Fibroblast of the aortic adventitia (primary cell): ENCODE measurements at places on chromosomes 4 and X. TPM values are rescaled to one million over a fixed set of nuclear protein-coding genes. Genes with fewer than 3 reads are reported as not detected.

The PPP4R3C gene
- total RNA-seq: not detected in 2 replicates

The SHROOM3 gene
- total RNA-seq: 1.6 and 18.0 TPM in 2 replicates

The USP17L19 gene
- not detected in 2 replicates for total RNA-seq

The IL21 gene
- not detected in 2 replicates for total RNA-seq

The PCDH11X gene
- under 0.01 TPM in 1 of 2 replicates, not detected in the other for total RNA-seq

The CDS1 gene
- total RNA-seq: 0.36 and 0.57 TPM in 2 replicates

The AMER1 gene
- 2.0 and 3.6 TPM in 2 replicates for total RNA-seq

The PI4K2B gene
- 21.2 and 34.3 TPM in 2 replicates for total RNA-seq

The ASIC5 gene
- not detected in 2 replicates for total RNA-seq

The BGN gene
- total RNA-seq: 12.3 and 133 TPM in 2 replicates

DNA sequence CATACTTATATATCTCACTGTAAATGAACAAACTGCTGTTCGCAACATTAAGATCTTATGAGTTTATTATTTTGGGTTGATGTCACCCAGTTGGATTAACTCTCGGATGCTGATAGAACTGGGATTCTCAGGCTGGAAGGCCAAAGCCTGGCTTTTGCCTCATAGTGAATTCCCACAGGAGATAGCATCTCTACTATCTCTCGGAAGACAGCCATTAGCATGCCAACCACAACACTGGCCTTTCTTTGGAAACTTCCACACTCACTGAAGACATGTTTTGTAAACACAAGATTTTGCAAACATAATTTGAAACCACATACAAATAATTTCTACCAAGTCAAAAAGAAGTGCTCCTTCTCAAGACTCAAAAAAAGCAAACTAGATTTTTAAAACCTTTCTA lies 4.5 kb upstream of the ATP6AP2 start:
- DNase-seq: no peak

DNA sequence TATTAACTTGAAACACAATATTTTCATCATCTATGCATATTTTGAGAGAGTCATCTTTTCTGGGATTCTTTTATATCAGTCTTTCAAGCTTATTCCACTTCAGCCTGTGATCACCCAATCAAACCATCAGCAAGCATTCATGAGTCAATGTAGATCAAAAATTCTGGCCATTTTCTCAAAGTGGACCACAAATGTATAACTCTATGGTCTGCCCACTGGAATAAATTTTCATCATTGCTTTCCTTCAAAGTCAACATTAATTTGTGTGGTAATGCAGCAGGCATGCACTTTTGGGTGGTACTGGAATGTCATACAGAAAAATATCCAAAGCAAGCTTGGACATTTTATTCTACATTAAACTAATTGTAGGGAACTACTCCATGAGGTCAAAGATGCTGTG lies 1013.0 kb downstream of the STIM2 start:
- DNase-seq: no peak

DNA sequence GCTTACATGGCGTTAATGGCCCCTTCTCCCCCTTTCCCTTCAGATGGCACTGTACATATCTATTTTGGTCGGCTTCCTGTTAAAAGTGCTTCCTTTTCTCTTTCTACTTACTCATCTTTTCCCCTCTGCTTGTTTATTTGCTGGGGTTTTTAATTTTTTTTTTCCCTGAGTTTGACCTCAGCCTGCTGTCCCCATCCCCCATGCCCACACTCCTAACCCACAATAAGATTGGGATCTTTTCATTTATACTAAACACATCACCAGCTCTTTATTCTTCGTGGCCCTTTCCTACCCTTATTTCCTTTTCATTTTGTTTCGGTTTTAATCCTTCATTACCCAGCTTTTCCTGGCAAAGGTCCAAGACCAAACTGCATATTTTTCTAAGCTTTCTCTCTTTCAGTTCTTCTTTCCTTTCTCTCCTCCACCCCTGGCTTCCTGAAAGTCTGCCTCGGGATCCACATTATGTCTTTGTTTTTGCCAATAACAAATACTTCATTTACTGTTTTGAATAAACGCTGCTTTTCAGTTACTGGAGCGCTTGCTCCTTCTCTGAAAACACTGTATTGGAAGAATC lies 152.0 kb upstream of the USP9X start:
- peak; percentile 61 for DNase-seq

- DNase-seq: no peak
Measured at GRCh38 chr4:17558941-17559708, 17.9 kb upstream of the LAP3 start.

DNA sequence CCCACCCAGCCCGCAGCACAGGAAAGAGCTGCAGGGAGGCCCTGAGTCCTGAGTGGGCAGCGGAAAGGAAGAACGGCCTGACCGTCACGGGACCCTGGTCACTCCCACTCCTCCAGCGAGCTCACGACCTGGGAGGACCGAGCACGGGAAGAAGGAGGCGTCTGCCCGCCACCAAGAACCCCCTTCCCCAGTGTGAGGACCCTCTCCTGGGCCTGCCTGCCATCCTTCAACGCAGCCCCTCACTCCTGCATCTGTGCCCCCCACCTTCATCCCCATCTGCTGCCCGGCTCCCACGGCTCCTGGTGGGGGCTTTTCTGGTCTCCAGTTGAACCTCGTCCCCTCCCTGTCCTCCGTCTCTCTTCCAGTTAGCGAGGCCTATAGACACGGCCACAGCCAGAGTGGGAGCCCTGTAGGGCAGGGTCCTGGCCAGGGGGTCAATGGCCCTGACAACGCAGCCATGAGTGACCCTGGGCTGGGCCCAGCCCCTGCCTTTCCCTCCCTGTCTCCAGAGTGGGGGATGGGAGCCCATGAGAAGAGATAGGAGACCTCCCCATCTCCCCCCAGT lies 41.3 kb upstream of the MXD4 start:
- DNase-seq: no peak

- no peak for DNase-seq
Measured at GRCh38 chr4:150355858-150356455, 226.0 kb upstream of the MAB21L2 start.

- DNase-seq: no peak
Measured at GRCh38 chrX:121782544-121782943, 735.1 kb downstream of the GLUD2 start.

- DNase-seq: no peak
Measured at GRCh38 chr4:180564026-180564425, 1679.2 kb upstream of the TENM3 start.

GRCh38 chr4:121050300-121050699 lies 22.0 kb downstream of the NDNF start:
- peak; percentile 27 for DNase-seq

GRCh38 chrX:44155126-44155525 lies 181.9 kb upstream of the NDP start:
- DNase-seq: no peak

DNA sequence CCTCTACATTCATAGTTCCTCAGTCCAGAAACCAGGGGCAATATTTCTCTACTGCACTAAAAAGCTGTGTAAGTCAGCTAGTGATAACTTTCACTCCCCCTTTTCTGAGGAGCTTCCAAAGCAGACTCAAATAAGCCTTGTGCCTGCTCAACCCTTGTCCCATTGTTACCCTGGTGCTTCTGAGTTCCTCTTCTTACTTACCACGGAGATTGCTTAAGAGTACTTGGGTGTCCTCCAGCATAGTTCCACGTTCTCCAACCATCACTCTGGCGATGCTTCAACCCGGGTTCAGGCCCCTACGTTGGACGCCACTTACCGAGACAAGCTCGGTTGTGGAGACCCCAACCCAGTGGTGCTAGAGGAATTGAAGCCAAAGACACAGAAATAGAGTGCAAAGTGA lies 71.6 kb downstream of the ADAM29 start:
- DNase-seq: no peak

DNA sequence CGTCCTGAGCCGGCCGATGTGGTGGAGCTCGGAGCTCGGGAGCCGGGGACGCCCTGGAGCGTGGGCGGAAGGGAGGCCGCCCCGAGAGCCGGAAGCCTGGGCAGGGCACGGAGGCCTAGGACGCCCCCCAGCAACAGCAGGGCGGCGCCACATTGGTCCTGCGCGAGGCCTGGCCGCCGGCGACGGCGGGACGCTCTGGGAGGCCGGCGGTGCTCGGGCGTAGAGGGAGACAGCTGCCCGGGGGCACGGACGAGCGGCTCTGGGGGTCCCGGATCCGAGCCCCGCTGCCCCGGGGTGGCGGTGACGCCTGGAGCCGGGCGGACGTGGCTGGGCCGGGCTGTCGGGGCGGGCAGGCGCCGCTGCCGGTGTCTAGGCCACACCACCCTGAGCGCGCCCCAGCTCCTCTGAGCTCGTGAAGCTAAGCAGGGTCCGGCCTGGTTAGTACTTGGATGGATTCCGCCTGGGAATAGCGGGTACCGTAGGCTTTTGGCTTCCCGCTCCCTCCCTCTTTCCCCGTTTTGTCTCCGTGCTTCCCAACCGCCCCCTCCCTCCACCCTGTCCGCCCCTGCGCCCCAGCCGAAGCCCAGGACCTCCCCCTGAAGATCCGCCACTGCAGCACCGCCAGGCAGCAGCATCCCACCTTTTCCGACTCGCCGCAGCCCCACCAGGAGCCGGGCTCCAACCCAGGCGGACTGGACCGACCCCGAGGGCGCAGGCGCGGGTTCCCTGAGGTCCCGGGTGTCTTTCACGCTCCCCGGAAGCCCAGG lies 12.1 kb downstream of the FRG2 start:
- DNase-seq: no peak

DNA sequence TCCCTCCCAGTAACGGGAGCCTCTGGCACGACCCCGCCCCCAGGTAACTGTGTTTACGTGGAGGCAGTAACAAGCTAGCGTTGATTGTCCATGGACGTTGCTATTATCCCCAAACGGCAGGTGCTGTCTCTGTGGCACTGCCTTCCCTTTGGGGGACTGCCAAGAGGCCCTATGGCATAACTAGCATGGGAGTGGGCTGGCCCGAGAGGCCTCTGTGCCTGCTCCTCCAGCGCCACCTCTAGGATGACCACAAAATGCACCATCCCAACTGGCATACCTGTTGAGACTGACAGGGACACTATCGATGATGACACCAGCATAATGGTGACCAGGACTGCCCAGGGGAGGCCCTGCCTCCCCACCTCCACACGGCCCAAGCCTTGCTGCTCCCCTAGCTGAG lies 1.5 kb downstream of the SRPK3 start:
- no peak for DNase-seq

DNA sequence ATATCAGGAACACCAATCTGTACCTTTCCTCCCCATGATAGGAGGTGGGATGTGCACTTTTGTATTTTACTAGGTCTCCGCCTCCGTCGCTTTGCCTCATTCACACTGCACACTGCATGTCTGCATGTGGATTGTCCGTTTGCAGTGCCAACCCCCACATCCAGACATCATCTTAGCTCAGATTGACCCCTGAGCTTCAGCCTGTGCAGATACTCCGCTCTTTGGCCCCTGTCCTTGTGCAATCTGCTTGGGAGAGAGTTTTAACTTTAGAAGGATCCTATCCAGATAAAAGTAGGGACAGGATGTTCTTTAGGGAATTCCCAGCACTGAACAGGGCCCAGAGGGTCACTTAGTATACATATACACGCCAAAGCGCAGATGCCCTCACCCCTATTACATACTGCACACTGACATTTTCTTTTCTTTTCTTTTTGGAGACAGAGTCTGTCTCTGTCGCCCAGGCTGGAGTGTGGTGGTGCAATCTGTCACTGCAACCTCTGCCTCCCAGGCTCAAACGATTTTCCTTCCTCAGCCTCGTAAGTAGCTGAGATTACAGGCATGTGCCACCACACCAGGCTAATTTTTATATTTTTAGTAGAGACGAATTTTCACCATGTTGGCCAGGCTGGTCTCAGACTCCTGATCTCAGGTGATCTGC lies 43.3 kb upstream of the FBXW7 start:
- DNase-seq: no peak

GRCh38 chrX:30618160-30618765 lies 35.0 kb upstream of the GK start:
- DNase-seq: peak; percentile 7

GRCh38 chr4:15366721-15367120 lies 61.1 kb upstream of the C1QTNF7 start:
- DNase-seq: no peak

GRCh38 chr4:140094438-140095420 lies 59.3 kb downstream of the MAML3 start:
- no peak for DNase-seq

DNA sequence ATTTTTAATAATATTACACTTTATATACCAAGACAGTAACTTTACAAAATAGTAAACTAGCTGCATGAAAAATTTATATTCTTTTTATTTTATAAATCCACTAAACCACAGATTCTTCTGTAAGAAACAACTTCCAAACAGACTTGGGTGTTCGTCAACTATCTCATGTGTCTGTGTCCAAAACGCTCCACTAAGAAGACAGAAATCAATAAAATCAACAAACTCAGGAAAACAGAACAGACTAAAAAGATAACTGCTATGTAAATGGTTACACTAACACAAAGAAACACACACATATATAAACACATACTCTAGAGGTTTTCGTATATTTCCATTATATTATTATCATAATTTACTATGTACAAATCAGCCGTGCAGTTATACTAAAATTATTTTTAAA lies 158.4 kb downstream of the PPP3CA start:
- no peak for DNase-seq

- peak; percentile 33 for DNase-seq
Measured at GRCh38 chr4:55906989-55907388, 41.8 kb upstream of the CEP135 start.

DNA sequence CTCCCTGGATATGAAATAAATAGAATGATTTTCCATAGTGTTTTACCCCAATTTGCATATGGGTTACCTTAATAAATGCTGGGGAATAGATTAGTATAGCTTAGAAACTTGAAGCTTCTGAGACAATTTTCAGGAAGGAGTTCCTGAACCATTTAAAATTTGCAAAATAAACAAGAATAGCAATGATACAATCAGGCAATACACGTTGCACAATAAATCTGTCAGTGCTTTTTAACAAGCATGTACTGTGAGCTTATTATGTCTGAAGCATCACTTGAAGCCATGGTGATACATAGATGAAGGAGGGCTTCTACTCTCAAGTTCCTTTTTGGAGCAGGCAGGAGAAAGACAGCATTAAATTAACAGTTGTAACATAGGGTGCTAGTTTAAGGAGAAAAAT lies 84.2 kb upstream of the WDFY3 start:
- no peak for DNase-seq

- peak; percentile 25 for DNase-seq
Measured at GRCh38 chrX:28586286-28586685, 960 bp upstream of the IL1RAPL1 start.

DNA sequence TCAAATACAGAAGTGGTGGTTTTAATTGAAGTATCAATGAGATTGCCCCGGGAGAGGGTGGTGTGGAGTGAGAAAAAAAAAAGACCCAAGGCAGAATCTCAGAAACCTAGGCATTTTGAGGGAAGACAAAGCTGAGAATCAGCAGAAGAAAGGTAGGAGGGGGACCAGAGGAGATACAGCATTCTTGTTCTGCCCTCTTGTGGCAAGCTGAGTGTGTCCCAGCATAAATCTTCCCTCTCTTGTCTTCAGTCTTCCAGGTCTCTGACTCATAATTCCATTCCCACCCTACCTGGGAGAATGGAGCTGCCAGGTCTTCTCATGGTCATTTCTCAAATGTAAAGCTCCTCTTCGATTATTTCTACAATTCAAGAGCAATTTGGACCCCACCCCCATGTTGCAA lies 32.7 kb upstream of the MAGED1 start:
- peak; percentile 36 for DNase-seq

DNA sequence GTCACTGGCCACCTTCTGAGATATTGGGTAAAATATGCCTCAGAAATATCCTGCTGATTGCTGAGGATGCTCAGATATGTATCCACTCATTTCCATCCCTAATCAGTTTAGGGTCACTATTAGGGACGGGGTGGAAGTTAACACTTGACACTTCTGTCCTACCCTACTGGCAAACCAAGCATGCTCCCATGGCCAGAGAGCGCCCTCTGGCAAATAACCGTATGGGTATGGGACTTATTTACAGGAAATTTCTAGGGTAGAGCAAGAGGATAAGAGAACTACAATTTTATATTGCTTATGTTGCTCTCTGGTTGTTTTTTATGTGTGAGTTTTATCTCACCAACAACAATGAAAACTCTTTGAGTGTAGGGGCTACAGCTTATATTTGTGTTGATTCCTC lies 86.8 kb upstream of the TSPAN7 start:
- DNase-seq: no peak
